ENCODE measurements at places on chromosomes 2 and 18.

- DNase-seq, result no peak
These were observed 21.2 kb upstream of the ATOH8 start for GRCh38 chr2:85732467-85733120.

DNA sequence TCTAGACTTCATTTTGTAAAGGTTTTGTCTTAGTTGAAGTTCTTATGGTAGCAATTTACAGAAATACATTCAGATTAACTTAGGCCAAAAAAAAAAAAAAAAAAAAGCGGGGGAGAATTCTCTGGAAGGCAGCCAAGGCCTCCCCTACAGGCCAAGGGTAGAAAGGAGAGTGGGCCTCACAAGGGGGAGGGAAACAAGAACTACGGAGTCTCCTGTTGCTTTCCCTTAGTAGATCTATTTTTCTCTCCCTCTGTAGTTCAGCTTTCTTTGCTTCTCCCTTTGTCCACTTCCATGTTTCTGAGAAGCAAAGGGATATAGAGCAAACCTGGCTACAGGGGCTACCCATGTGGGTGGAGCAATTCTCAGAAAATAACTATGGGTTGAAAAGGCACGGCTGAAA lies 2.4 kb upstream of the STK11IP start:
- no peak for DNase-seq

GRCh38 chr2:57897920-57898319 lies 148.7 kb upstream of the VRK2 start:
- DNase-seq, result no peak

DNA sequence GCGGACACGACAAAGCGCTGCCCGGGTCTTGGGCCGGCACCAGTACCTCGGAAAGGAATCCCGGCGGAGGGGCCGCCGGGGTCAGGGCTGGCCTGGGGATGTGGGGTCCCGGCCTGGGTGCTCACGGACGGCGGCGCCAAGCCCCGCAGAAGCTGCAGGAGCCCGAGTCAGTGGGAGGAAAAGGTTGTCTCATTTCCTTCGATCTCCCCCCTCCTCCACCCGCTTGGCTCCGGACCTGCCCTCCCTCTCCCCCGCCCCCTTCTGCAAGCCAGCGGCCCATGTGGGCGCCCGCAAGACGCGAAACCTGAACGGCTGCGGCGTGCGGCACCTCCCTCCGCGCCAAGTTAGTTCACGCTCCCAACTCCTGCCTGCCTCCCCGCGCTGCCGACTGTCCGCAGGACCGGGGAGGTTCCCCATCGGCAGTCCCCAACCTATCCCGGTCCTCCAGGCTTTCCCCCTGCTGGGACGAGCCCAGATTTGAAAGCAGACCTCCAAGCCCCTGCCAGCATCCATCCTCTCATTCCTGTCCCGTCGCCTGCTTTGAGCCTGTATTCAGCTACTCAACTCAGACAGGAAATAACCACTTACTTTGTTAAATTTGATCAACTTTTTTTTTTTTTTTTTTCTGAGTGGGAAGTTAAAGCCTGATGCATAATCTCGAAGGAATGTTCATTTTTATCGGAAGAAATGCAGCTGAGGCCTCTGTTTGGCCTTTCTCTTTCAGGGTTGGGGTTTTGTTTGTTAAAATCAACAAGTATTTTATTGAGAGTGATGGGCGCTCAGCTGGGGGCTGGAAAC lies at the start of gene EVA1A:
TSS of gene EVA1A (minus strand) at position 172 of the 798 bp plus-strand sequence. CDS start 42,799 bp downstream, outside the sequence.
- DNase-seq, result no peak

DNA sequence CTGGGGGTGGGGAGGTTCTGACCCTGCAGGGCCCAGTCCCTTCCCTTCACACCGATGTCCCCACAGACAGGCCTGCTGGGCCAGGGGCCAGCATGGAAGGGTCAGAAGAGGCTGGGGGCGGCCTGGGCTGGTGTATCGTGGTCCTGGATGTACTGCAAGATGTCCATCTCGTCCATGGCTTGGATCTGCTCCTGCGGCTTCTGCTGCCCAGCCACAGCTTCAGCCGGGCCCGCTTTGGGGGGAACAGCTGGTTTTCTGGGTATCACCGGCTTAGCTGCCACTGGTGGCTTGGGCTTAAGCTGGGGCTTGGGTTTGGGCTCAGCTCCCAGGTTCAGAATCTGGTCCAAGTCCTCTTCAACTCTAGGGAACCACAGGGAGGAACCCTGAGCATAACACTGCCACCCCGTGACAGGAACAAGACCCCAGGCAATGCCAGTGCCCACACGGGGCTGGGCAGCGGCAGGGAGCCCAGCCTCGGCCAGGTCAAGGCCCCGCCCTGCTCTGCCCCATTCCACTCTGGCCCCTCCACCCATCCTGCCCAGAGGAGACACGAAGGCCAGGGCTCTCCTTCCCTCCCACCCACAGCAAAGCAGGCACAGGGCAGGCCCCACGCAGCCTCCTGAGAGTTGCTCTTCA lies 31.9 kb downstream of the HS1BP3 start:
- no peak for DNase-seq

GRCh38 chr2:231617059-231617926 lies 24.6 kb downstream of the TEX44 start:
- no peak for DNase-seq

DNA sequence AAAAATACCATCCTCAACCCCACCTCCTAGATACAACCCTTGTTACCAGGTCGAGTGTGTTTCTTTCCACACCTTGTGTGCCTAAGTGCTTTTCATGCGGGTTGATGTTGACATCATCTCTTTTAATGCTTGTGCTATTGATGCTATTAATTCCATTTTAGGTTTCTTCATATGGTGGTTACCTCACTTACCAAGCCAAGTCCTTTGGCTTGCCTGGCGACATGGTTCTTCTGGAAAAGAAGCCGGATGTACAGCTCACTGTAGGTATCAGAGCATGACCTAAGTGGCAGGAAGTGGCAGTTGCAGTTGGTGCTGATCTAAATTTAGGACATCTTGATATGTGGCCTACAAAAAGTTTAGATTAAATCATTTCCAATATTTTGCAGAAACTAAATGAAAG lies 149.9 kb upstream of the TTC39C start:
- DNase-seq, result no peak

DNA sequence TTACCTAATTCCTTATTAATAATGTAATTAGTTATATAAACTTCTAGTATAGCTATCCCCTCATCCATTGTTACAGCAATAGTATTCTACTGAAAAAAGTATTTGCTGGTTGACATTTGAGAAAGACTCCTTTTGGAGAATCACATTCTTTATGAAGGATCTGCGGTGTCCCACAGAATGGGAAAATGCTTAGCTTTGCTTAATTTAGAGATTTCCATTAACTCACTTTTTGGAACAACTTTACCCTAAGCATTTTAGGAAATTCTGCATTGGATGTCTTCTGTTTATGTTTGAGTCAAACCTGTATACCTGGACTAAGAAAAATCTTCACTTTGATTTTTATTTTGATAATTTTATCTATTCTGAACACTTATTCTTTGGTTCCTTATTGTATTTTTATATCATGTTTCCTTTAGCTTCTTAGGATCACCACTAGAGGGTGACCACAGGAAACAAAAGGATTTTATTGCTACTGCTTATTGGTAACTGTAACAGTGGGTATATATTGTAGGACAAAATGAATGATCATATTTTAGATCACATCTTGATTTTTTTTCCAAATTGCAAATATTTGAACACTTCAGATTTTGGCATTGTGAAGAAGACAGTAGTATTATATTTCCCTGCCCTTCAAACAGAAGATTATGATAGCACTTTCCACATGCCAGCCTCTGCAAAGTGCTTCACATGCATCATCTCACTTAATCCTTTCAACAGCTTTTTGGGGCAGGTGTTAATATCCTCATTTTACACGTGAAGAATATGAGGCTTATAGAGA lies 79.6 kb downstream of the MIB1 start:
- DNase-seq, result no peak

- DNase-seq, result no peak
These were observed 44.2 kb downstream of the VSNL1 start for GRCh38 chr2:17584689-17585088.

- no peak for DNase-seq
These were observed 126.8 kb downstream of the ACOXL start for GRCh38 chr2:110858993-110859701.

- DNase-seq, result no peak
These were observed 151.7 kb downstream of the TRABD2A start for GRCh38 chr2:84729224-84729623.

- DNase-seq, result no peak
These were observed 276.7 kb downstream of the ZNF385B start for GRCh38 chr2:179584760-179585159.

All from stimulated activated CD4-positive, alpha-beta T cell treated with anti-CD3 and anti-CD28 coated beads, Interleukin-1b, Interleukin-23, amount 100 ng/mL, for 1 hour (primary cell).